HCT116 (cell line): ENCODE measurements at places on chromosomes 2 and 18. TPM values are rescaled to one million over a fixed set of nuclear protein-coding genes. Genes with fewer than 3 reads are reported as not detected.

The PARD3B gene
- 2.0 TPM for total RNA-seq

DNA sequence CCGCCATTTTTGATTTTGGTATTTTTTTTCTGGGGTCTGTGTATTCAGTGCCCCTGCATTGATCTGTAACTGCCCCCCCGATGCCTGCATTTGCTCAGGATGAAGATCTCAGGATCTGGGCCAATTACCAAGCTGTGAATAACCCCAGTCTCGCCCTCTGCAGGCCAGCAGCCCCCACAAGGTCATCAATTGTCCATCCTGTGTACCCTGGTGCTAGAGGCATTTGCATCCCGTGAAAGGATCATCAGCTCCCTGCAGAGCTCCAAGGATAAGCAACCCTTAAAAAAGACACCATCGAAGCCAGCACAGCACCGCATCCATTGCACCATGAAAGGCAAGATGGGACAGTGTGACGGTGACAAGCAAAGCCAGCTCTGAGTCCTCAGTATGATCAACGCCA, 154.1 kb upstream of the KLHL29 start:
- DNase-seq: no peak
- no peaks in the 10 kb centered on the region for H3K36me3 ChIP-seq
- no peak overlapping the region for H3K4me3 ChIP-seq
- no peak overlapping the region for H3K27ac ChIP-seq
- H3K27me3 ChIP-seq: 0 out of 2 replicates have a peak, but pooled peaks cover 5% of the 10 kb centered on the region

The SLC38A11 gene
- not detected for total RNA-seq

GRCh38 chr2:196390243-196391148, 219.1 kb upstream of the STK17B start:
- DNase-seq: no peak
- no peaks in the 10 kb centered on the region for H3K4me1 ChIP-seq
- H3K27me3 ChIP-seq: no peaks in the 10 kb centered on the region
- H3K36me3 ChIP-seq: no peaks in the 10 kb centered on the region

GRCh38 chr2:118169359-118170005, 81.2 kb downstream of the INSIG2 start:
- H3K4me3 ChIP-seq: no peak overlapping the region
- H3K27ac ChIP-seq: peak overlapping the region; percentile 10; the same call in 1 of the 2 replicates
- H3K27me3 ChIP-seq: no peaks in the 10 kb centered on the region
- no peaks in the 10 kb centered on the region for H3K36me3 ChIP-seq

The C2orf66 gene
- not detected for total RNA-seq

GRCh38 chr2:144227427-144228105, 292.4 kb downstream of the ZEB2 start:
- H3K27me3 ChIP-seq: no peaks in the 10 kb centered on the region
- H3K4me1 ChIP-seq: no peaks in the 10 kb centered on the region
- no peak overlapping the region for H3K27ac ChIP-seq
- H3K4me3 ChIP-seq: no peak overlapping the region
- H3K36me3 ChIP-seq: no peaks in the 10 kb centered on the region
- DNase-seq: no peak

DNA sequence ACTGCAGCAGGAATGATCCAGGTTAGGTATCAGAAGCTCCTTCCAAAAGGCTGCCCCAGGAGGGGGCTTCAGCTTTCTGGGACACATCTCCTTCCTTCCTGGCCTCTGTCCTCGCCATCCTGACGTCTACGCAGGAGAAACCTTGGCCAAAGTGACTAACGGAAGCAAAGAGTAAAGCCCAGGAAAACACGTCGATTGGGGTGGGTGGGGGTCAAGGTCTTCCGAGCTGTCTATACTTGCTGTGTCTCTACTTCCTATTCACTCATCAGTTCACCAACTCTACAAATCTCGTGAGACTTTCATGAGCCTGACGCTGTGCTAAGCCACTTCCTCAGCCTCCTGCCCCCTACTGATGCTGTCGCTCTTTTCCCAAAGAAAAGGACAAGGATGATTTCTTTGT, 212.6 kb downstream of the TNS1 start:
- H3K4me3 ChIP-seq: no peak overlapping the region
- peaks cover 7% of the 10 kb centered on the region for H3K4me1 ChIP-seq
- H3K27me3 ChIP-seq: no peaks in the 10 kb centered on the region
- no peaks in the 10 kb centered on the region for H3K36me3 ChIP-seq
- DNase-seq: no peak

The SCYGR1 gene
- total RNA-seq: not detected

The RBBP8 gene
- 66.6 TPM for total RNA-seq

- H3K4me1 ChIP-seq: peaks cover 8% of the 10 kb centered on the region; the same call in 1 of the 2 replicates
- no peaks in the 10 kb centered on the region; the same call in 1 of the 2 replicates for H3K27me3 ChIP-seq
- DNase-seq: no peak
- H3K4me3 ChIP-seq: no peak overlapping the region
Observed at GRCh38 chr2:216335252-216335651, 37.0 kb downstream of the MARCHF4 start.

- no peak overlapping the region for H3K27ac ChIP-seq
- DNase-seq: no peak
- H3K36me3 ChIP-seq: no peaks in the 10 kb centered on the region
- no peaks in the 10 kb centered on the region for H3K27me3 ChIP-seq
- no peak overlapping the region for H3K4me3 ChIP-seq
- no peaks in the 10 kb centered on the region for H3K4me1 ChIP-seq
Observed at GRCh38 chr18:62844850-62845643, 129.7 kb downstream of the PHLPP1 start.

DNA sequence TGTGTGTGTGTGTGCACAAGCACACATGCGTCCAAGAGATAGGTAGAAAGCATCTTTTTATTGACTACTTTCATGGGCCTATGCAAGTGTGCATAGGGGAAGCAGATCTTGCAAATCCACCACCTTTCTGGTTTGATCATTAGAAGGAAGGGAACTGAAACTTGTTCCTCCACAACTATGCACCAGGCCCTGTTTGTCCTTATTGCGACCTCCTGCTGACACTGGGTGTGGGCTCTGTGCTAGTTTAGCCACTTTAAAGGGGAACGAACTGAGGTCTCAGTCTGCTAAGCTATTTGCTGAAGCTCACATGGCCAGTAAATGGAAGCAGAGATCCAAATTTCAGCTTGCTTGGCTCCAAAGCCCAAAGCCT, 32.1 kb upstream of the INSIG2 start:
- H3K4me3 ChIP-seq: no peak overlapping the region
- H3K4me1 ChIP-seq: no peaks in the 10 kb centered on the region
- no peaks in the 10 kb centered on the region for H3K27me3 ChIP-seq

The CDK5R2 gene
- total RNA-seq: 0.44 TPM

The RTTN gene
- 41.2 TPM for total RNA-seq

The TEX44 gene
- total RNA-seq: not detected

- no peak overlapping the region for H3K27ac ChIP-seq
- H3K36me3 ChIP-seq: no peaks in the 10 kb centered on the region
- no peaks in the 10 kb centered on the region for H3K27me3 ChIP-seq
- no peak overlapping the region for H3K4me3 ChIP-seq
Observed at GRCh38 chr2:170216981-170217380, 39.0 kb downstream of the MYO3B start.

DNA sequence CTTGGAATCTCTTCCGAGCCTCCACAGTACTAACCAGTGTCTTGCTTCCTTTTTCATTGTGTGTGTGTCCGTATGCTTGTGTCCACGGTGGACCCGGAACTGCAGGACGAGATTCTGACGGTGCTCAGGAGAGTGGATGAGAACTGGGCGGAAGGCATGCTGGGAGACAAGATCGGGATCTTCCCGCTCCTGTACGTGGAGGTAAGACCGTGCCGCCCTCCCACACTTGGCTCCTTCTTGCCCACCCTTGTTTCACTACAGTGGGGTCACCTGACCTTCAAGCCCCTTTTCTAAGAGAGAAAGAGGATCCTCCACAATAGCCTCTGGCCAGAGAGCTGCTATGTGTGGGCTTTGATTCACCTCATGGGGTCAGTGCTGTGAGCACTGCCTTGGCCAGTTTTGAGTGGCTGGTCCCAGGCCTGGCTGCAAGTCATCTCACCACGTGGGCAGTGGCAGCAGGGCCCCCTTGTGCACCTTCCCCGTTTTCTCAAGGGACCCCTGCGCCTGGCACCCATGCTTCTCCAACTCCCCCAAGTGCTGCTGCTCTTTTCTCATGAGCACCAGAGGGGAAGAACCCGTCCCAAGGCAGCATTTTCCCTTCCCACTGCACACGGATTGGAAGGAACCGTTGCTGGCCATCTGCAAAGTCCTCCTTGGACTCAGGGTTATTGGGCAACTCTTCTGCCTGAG, 242.1 kb downstream of the SEPTIN10 start:
- no peaks in the 10 kb centered on the region for H3K36me3 ChIP-seq
- no peak overlapping the region for H3K4me3 ChIP-seq
- H3K4me1 ChIP-seq: no peaks in the 10 kb centered on the region

DNA sequence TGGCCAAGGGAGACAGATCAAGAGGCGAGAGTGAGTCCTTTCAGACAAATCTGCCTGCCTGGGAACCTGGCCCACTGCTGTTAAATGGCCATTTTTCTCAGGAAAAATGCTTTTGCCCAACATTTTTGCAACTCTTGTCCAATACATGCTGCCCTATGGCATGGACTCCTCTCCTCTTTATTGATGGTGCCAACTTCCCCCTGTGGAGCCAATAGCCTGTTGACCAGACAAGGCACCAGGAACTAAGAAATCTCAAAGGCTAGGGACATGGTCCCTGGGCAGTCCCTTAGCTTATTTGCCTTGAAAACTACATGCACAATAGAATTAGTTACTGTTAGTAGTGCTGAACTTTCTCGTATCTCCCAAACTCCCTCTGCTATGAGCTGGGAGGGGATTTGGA, 91.8 kb upstream of the ACVR1C start:
- no peak overlapping the region for H3K4me3 ChIP-seq
- no peaks in the 10 kb centered on the region for H3K27me3 ChIP-seq
- no peaks in the 10 kb centered on the region for H3K36me3 ChIP-seq
- H3K27ac ChIP-seq: no peak overlapping the region
- no peak for DNase-seq

GRCh38 chr2:172996387-172996961, 79.2 kb upstream of the MAP3K20 start:
- H3K4me3 ChIP-seq: no peak overlapping the region
- H3K36me3 ChIP-seq: no peaks in the 10 kb centered on the region
- no peak for DNase-seq
- H3K27ac ChIP-seq: no peak overlapping the region
- H3K4me1 ChIP-seq: peaks cover 4% of the 10 kb centered on the region; the same call in 1 of the 2 replicates
